ENCODE measurements at places on chromosomes 12 and 14.

- no peak for DNase-seq
These were observed 2.4 kb downstream of the GZMH start for GRCh38 chr14:24607081-24607480.

GRCh38 chr12:132105467-132105866 is 38.7 kb downstream of the DDX51 start:
- DNase-seq: no peak

- DNase-seq: no peak
These were observed 16.0 kb upstream of the ACTR6 start for GRCh38 chr12:100184549-100185145.

DNA sequence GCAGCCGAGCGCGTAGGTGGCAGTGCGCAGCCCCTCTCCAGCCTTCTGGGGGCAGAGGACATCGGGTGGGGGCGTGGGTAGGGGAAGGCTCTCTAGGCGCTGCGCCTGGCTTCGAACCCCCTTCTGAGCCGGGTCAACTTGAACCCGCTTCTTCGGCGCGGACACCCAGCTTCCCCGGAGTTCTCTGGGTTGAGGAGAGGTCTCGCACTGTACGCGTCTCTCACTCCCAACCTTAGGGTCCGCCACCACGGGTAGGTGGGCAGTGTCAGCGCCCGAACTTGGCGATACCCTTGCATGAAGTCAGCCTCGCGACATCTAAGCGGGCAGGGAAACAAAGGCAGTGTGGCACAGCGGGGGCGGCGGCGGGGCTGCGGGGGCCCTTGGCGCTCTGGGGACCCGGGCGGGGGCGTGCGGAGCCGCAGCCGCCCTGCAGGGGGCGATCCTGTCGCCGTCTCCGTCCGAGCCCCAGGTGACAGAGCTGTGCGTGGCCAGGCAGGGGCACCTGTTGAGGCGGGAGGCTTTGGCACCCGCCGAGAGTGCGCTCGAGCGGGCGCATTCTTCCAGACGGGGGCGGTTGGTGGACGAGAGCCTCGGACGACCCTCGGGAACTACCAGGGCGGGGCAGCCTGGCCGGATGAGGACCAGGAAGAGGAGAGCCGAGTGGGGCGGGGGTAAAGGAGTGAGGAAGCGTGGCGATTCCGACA is 1.1 kb downstream of the GALNT16 start:
- no peak for DNase-seq

DNA sequence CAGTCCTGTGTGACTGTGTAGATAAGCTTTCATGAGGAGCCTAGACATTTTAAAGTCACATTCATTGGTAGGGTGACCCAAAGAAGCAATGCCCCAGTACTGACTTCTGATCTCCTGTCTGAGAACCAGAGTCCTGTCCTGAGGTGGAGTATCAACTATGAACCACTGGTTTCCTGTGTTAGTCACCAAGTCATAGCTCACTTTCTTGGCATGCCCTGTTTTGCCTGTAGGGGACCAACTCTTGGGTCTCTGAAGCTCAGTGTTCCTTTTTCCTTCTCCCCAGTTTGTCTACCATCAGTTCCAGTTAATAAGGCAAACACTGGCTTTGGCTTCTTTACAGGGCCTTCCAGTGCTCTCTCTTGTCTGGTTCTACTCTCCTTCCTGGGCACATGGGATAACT is 97.4 kb downstream of the C12orf75 start:
- no peak for DNase-seq

GRCh38 chr12:48800971-48801370 is 12.1 kb upstream of the ADCY6 start:
- DNase-seq: no peak

DNA sequence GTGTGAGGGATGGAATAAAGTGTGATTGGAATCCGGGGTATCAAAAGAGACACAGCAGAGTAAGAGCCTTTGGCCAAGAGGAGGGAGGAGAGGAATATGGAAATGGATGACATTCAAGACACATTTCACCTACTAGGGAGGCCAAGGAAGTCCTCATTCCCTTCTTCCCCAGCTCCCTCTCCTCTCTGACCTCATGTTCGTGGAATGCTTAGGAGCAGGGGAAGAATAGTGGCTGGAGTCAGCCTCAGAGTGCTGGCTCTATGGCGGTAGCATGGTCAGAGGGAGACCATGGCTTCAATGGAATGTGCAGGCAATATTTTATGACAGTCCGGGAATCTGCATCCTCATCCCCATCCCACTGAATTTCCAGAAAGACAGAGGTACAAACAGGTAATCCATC is 196.6 kb downstream of the EGLN3 start:
- no peak for DNase-seq

GRCh38 chr14:42673963-42674362 is 1067.3 kb downstream of the LRFN5 start:
- DNase-seq: no peak

GRCh38 chr14:61076556-61076955 is 95.5 kb downstream of the SLC38A6 start:
- DNase-seq: no peak

- no peak for DNase-seq
These were observed 207.5 kb downstream of the ETV6 start for GRCh38 chr12:11856971-11857370.

DNA sequence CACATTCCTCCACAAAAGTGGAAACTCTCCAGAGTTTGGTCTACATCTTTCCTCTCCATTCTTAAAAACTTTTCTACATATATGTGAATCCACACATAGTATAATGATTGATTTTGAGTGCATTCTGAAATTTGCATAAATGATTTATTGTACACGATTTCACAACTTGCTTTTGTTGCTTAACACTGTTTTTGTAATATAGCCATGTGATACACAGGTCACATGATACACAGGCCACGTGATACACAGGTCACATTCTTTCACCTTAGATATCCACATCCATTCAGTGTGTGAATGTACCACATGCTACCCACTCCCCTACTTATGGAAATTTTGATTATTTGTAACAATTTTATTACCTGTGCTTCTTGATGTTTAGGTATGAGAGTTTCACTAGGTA is 319.1 kb downstream of the ZFP36L1 start:
- DNase-seq: no peak

DNA sequence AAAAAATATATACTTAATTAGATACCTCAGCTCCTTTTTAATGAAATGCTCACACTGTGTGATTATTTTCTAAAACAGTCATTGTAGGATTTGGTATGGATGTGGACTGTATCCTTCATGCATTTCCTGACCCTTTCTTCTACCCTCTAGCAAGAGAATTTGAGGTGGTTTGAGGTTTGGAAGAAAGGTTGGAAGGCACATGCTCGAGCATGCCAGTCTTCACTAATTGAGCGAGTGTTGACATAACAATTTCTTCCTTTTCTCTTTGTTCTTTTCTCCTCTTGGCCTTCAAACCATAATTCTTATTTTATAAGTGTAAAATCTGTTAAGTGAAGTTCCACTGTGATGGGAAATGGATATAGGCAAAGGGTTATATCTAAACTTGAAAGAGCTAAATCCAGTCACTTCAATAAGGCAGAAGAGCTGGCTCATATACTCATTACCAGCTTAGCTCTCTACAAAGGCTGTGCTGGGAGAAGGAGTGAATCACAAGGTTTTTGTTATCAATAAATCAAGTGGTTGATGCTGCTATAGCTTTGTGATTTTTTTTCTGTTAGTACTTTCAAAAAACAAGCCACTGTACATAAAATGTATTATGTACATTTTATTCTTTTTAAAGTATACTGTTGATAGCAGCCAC is 16.2 kb upstream of the PTHLH start:
- no peak for DNase-seq

DNA sequence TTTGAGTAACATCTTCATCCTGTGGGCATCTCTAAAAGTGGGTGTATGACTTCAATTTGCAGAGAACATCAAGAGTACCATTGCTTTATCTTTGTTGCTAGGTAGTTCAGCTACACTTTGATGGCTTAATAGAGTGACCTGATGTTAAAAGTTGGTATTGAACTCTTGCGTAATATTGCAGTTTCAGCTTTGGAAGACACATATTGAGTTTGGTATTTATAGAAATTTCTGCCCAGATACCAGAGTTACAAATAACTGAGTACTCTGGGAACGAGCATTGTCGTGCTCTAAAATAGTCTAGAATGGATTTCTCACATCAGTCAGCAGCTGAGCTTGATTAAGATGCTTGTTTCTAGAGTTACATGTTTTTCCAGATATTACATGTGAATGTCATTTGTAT is 24.8 kb upstream of the AKAP5 start:
- DNase-seq: no peak

GRCh38 chr12:80625051-80625450 is 82.4 kb upstream of the MYF6 start:
- no peak for DNase-seq

DNA sequence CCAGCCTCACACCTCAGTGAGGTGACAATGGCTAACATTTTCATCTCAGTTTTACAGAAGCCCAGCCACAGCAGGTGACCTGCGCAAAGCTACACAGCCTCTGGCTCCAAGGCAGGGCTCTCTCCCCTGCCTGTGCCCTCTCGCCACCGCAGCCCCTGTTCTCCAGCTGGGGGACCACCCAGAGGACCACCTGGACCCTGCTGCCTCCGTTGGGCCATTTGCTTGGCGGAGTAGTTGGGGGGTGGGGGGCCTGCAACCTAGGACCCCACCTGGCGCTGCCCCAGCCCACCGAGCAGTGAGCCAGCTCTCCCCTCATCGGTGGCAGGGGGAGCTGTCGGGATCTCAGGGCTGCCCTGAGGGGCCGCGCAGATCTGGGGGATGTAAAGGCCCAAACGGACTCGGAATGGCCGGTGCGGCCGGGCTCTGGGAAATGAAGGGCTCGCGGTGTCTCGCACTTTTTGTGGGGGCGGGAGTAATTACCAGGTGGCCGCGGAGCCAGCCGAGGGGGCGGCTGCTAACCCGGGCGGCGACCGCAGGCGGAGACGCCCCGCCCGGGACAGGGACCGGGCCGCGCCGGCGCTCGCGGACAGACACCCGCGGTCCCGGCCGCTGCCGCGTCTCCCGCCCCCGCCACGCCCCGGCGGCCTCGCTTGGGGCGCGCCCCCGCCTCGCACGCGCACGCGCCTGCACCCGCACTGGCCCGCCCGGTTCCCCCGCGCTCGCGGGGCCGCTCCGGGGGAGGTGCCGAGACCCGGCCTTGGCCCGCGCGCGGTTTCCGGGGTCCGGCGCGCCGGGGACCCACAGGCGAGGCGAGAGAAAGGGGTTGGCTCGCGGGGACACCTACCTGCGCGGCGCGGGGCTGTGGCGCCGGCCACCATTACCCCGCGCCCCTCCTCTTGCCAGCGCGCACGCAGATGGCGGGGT is 8.6 kb upstream of the GPR68 start:
- DNase-seq: no peak

DNA sequence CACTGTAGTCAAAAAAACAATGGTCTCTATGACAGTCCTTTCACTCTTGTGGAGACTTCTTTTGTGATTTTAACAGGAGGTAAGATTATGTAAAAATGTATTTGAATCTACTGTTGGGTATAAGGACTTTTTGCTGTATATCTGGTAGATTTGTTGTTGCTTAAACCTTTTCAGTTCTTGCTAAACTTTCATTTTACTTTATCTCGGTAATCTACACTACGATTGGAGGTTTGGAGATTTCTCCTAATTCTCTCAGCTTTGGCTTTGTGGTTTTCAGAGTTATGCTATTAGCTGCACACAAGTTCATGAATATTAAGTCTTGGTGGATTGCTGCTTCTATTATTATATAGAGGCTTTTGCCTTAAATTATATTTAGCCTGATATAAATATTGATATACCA is 116.6 kb upstream of the HIF1A start:
- no peak for DNase-seq

DNA sequence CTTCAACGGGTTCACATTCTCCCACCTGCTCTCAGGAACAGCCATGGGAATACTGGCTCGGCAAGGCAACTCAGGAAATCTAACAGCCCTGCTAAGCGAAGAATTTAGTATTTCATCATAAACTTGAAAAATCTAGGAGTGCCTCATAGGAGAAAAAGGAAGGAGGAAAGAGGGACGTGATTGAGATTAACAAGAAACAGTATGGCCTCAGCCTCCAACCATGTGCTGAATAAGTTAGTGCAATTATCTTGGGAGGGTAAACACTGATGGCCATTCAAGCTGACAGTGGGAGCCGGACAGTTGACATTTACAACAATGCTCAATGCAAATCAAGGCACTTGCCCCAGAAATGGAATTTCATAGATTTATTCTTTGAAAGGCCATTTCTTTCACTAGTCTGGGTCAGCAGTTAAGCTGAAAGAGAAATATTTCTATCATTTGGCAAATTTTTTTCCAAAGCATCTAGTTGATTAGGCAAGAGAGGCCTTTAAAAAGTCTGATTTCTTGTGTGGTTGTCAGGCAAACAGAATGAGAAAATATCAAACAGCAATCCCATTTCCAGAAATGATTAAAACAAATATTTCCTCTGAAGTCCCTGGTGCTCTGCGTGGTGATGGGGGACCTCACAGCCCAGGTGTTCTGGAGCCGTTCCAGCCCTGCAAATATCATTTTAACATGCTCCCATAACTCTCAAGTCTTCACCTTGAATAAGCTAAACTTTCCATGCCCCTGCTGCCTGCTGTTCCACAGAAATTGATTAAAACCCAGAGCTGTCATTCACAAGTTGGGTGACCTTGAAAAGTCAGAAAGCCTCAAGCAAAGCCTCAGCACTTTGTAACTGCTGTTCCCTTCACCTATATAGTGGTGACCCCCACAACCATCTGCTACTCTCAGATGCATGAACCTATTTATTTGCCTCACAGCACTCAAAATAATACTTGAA is 121.6 kb downstream of the PHLDA1 start:
- no peak for DNase-seq

- DNase-seq: no peak
These were observed 27.0 kb upstream of the HIGD1C start for GRCh38 chr12:50925342-50925651.

GRCh38 chr12:51082561-51083125 is 753 bp downstream of the CSRNP2 start:
- peak; percentile 19 for DNase-seq

- DNase-seq: no peak
These were observed 110.5 kb downstream of the GPR135 start for GRCh38 chr14:59354666-59355065.

DNA sequence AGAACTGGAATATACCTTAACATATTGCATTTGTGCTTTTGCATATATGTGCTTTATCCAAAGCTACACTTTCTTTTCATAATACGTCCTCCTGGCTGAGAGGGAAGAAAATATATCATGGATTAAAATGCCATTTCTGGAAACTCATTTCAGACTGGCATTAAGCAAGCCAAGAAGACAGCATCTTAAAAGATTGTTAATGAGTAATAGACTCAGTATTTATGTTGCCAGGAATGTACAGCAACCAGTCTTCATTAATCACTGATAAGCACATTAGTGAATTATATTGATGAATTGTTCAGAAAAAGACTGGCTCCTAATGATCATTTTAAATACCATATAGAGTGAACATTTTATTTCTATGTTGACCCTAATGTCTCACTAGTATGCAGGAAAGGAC is 134.9 kb upstream of the IFNG-AS1 start:
- no peak for DNase-seq

DNA sequence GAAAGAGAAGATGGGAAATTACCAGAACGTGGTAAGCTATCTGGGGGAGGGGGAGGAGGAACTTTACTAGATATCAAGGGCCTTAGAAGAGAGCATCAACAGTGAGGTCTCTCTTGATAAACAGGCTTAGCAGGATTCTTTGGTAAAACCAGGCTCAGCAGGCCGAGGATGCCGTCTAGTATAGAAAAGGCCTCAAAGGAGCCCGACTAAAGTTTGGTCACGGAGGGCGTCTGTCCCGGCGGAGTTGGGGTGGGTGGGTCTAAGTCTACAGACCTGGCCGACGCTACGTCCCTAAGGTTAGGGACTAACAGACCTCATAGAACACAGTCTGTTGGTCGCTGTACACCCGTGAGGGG is 538 bp upstream of the TIGAR start:
- no peak for DNase-seq
